CD4-positive, alpha-beta T cell treated with Interleukin-6 at 100 ng/mL for 8 hours (primary cell): ENCODE measurements at places on chromosomes 12 and 14.

DNA sequence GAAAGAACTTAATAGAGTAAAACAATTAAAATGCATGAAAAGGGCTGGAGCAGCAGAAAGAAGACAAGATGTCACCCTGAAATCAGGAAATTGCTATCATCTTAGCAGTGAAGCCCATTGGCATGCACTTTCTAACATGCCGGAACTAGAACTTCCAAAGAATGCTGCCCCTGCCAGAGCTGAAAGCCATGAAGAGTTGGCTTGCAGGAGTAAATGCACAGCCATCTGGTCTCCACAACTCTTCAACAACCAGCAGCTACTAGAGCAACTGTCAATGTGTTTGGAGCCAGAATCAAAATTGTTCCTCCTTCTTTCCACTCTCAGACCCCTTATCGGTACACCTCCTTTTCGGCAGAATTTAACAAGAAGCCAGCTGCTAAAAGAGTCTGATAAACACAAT, 414.1 kb downstream of the KCNH5 start:
- no peak for DNase-seq

DNA sequence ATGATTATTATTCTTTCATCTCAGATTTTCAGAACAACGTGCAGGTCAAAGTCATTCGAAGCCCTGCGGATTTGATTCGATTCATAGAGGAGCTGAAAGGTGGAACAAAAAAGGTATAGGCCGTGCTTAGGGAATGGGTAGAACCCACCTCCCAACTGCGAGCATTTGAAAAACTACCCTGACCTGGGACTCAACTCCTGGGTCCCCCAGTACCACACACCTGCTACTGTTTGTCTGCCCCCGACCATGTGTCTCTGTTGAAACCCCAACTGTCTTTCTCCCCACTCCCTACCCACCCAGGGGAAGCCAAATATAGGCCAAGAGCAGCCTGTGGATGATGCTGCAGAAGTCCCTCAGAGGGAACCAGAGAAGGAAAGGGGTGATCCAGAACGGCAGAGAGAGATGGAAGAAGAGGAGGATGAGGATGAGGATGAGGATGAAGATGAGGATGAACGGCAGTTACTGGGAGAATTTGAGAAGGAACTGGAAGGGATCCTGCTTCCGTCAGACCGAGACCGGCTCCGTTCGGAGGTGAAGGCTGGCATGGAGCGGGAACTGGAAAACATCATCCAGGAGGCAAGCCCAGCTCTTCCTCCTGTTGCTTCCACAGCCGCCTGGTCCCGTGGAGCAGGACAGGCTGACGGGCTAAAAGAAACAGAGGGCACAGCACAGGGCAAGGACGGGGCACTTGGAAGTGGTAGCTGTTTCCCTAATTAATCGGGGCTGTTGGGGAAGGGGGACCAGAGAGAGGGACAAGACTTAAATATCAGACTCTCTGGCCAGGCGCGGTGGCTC, 20.5 kb downstream of the AGAP2 start:
- DNase-seq: no peak

DNA sequence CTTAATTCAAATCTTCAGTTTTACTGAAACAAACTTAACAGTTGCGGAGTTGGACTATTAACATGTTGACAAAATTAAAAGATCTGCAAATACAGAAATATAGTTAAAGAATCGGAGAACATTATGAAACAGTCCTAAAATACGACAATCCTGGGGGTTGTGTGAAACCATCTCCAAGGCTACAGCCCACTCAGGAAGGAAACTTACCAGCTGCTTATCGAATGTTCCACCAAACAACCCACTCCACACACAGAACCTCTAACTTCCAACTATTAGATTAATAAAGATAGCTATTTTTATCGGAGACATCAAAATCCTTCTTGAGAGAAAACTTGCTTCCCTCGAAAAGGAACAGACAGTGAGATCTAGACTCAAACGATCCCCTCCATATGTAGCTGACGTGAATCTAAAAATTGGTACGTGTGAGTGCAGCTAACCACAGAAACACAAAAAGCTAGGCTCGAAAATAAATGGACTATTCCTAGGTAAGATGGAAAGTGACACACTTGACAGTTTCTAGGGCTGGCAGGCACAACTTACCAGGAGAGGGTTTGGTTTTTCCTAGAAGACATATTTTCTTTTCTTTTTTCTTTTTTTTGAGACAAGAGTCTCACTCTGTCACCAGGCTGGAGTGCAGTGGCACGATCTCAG, 12.9 kb downstream of the VPS37B start:
- no peak for DNase-seq

DNA sequence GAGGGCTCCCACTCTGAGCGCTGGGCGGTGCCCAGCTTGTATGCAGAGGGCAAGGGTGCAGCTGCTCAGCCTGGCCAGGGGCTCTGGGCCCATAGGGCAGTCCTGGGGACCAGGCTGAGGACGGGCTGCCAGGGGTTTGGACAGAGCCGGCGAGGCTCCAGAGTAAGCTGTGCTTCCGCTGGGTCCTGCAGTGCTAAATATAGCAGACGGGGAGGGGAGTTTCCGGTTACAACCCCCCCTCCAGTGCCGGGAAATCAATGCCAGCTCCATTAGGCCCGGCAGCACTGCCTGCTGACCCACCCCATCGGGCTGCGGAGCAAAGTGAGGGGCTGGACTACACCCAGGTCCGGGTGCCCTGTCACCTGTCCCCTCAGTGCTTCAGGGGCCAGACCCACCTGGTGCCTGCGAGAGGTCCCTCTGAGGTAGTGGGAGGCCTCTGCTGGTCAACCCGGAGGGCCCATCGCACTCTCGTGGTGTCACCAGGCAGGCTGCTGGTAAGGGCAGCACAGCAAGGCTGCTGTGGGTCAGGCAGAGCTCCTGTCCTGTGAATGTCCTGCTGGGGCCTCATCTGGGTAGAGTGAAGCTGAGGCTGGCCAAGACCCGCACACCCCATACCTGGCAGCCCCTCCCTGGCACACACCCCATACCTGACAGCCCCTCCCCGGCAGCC, 2.6 kb upstream of the JAG2 start:
- DNase-seq: no peak

DNA sequence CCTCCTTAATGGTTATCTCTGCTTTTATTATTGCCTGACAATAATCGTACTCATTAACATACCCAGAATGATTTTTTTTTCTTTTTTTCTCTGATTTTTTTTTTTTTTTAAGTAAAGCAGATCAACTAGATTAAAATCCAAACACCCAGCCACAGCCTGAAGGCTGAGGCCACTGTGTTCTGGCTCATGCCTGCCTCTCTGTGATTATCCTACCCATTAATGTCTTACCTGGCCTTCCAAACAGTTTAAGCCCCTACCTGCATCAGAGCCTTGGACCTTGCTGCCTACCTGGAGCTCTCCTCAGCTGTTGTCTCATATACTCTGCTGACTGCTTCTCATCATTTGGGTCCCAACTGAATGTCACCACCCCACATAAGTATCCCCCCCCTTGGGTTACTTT, 6.8 kb upstream of the TMED10 start:
- DNase-seq: no peak

DNA sequence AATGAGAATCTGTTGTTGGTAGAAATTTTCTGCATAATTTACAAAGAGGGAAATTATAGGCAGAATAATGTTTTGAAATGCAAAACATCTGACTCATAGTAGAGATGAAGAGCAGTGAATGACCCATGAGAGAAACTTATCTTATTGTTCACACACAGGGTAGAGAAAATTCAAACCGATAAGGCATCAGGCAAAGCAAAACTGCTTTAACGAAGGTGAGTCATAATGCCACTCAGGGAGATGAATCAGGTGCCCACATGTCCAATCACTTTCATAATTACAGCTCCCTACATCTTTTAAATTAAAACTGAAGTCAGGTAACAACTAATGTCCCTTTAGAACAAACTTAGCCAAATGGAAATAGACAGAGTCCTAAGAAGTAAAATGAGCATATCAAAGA, 265.6 kb upstream of the GARIN6 start:
- no peak for DNase-seq

DNA sequence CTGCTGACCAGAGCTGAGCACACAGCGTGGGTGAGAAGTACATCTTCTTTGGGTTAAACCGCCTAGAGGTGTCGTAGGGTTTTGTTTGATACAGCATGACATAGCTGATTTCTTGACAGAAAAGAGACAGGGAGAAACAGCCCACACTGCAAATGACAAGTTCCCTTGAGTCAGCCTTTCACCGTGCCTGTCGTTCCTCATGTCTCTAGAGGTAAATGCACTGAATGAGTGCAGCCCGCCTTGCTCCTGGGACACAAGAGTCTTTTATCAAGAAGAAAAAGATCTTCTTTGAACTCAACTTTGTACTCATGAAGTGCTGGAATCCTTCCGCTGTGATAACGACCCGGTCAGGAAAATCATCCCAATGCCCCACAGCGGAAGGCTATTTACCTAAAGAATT, 77.6 kb downstream of the TMEM132D start:
- DNase-seq: no peak

GRCh38 chr14:93753647-93754046, 34.6 kb downstream of the PRIMA1 start:
- DNase-seq: no peak

DNA sequence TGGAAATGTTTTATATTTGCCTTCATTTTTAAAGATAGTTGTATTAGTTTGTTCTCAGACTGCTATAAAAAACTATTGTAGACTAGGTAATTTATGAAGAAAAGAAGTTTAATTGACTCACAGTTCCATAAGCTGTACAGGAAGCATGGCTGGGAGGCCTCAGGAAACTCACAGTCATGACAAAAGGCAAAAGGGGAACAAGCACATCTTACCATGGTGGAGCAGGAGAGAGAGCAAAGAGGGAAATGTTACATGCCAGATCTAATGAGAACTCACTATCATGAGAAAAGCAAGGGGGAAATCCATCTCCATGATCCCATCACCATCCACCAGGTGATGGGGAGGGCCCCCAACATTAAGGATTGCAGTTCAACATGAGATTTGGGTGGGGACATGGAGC, 35.5 kb upstream of the UNC79 start:
- DNase-seq: no peak

GRCh38 chr14:94998685-94999084, 158.6 kb downstream of the DICER1 start:
- DNase-seq: no peak

GRCh38 chr12:25482625-25483024, 70.5 kb downstream of the LMNTD1 start:
- no peak for DNase-seq

- DNase-seq: peak; percentile 60
These were observed 54.4 kb upstream of the KCNA1 start for GRCh38 chr12:4855121-4855924.

GRCh38 chr12:74614426-74614825, 76.8 kb downstream of the ATXN7L3B start:
- no peak for DNase-seq

- DNase-seq: no peak
These were observed 100.0 kb downstream of the VRK1 start for GRCh38 chr14:96897184-96897583.

DNA sequence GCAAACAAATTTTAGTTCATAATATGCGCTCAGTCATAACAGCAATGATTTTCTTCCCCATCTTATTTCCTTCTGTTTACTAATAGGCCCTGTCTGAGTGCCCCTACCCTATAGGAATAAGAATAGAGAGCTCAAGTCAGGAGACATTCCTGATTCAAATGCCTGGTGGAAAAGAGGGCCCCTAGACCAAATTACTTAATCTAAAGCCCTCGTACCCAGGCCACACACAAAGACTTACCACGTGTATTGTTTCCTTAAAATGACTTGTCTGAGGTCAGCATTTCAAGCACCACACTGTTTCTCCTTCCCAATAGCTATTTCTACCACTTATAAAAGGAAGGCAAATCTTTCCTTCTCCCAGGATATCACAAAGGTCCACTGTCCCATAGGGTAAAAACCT, 314.9 kb upstream of the TMTC1 start:
- DNase-seq: no peak

- no peak for DNase-seq
These were observed 21.6 kb downstream of the MRPS35 start for GRCh38 chr12:27732281-27732680.

DNA sequence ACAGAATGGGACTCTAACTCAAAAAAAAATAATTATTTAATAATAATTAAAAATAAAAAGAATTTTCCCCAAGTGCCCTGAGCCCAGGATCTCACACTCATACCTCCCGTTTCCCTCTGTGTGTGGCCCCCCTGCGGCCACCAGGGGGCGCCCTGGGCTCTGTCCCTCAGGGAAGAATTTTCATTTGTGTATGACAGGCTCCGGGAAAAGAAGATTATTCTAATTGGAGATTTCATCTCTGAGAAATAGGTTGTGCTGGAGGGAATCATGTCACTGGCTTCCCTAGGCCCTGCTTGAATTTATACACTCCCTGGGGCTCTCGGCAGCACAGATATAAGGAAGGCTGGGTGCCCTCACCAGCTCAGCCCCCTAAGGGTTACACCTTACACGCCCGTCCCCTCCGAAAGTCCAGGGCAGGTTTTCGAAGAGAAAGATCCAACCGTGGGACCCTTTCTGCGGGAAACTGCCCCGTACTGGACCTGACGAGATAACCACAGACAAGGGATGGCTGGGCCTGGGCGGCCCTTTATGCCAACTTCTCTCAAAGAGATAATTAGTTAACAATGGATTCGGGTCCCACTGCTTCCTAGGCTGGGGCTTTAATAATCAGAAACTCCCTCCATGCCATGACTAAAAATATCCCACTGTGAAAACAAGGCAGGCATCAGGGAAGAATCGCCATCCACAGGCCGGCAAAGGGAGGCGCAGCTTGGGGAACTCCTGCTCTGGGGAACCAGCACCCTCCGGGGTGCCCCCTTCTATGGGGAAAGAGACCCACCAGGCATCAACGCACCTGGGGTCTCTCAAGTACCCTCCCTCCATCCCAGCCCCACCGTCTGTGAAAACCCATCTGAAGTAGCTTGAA, 80.7 kb downstream of the KDM2B start:
- DNase-seq: peak; percentile 66

DNA sequence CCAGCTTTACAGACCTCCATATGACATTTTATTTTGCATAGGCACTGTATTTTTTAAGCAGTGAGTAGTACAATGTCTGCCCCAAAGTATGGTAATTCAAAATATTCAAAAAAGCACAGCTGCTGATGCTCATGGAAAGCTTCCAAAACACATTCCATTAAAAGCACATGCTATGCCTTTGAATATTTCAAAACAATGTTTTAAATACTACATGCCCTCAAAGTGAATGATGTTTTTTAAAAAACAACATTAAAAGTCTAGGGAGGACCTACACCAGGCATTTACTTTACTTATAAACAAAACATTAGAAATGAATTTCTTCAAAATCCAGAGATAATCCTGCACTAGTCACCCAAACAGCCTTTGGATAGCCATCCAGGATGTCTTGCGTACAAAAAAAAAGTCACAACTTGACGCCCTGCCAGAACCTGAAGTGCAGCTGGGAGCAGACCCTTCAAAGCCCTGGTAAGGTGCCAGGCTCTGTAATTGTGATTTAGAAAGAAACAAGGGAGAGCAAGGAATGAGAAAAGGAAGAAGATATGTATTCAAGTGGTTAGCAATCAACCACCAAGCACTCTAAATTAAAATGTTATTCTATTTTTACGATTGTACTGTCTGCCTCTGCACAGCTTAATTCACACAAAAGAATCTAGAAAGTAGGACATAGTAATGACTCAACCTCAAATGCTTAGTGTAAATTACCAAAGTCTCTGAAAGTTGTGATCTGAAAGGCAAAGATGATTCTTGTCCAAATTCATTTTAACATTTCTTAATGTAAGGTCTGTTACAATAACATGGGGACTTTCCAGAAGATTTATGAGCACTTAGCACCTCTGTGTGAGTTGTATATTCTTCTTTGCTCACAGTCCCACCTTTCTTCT, 31.9 kb downstream of the CEP83 start:
- DNase-seq: no peak

GRCh38 chr14:64053694-64054669, 201.2 kb downstream of the SYNE2 start:
- DNase-seq: no peak
